ENCODE measurements at places on chromosomes 12 and 14.

GRCh38 chr12:2583642-2584401, 210.9 kb upstream of the FKBP4 start:
- DNase-seq: no peak

DNA sequence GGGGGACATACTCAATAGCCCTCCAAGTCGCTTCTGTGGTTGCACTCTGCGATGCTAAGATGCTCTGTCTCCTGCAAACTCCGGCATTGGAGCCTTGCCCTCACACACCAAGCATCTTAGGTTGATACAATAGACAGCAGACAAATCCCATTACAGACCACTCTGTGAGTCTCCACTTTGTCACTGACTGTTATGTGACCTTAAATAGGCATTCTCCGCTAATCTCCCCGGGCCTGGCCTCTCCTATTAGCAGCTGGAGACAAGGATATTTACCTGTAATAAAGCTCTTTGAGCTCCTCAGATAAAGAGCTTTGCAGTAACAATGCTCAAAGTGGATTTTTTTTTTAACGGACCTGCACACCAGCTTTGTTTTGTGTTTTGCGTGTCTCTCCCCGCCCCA, 479.7 kb upstream of the TBX3 start:
- DNase-seq: no peak

DNA sequence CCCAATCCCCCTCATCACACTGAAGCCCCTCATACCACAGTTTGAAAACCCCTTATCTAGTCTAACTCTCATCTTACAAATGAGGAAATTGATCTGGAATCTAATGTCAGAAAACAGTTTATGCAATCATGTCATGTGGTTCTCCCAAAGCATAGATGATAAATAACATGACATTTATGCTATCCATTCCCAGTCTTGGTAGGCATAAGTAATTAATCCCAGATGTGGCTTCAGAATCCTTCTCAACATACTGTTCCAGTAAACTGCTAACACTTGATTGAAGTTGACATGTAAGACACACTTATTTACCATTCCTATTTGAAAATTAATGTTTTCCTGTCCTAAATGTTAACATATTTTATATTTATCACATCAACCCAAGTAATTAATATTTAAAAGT, 168.7 kb downstream of the GALC start:
- DNase-seq: peak; percentile 65

GRCh38 chr12:12214201-12214600, 52.6 kb downstream of the LRP6 start:
- DNase-seq: no peak

- no peak for DNase-seq
These were observed 5.3 kb upstream of the HECTD1 start for GRCh38 chr14:31212893-31213292.

DNA sequence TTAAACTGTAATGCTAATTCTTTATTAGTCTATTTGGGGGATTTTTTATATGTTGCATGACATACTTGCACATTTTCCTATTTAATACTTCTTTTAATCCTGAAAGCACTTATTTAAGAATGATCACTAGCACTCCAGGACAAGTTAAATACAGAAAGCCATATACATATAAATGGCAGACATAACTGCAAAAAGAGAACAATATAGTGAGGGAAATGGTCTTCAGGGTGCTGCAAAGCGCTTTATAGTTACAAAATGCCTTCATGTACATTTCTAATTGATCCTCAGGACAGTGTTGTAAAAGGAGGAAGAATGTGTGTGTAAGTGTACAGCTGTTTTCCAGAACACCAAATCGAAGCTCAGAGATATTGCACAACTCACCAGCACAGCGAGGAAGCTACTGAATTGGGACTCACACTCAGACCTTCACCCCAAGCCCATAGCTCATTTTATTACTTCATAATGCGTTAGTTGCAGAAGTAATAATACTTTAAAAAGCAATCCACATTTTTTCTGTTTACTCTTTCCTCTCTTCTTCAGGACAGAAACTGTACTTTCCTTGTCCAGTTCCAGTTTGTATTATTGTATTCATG, 428.2 kb downstream of the RAD51B start:
- peak; percentile 47 for DNase-seq

- DNase-seq: no peak
These were observed 125.2 kb upstream of the EVL start for GRCh38 chr14:99940064-99940463.

GRCh38 chr12:497501-498160, 37.9 kb downstream of the B4GALNT3 start:
- DNase-seq: no peak

DNA sequence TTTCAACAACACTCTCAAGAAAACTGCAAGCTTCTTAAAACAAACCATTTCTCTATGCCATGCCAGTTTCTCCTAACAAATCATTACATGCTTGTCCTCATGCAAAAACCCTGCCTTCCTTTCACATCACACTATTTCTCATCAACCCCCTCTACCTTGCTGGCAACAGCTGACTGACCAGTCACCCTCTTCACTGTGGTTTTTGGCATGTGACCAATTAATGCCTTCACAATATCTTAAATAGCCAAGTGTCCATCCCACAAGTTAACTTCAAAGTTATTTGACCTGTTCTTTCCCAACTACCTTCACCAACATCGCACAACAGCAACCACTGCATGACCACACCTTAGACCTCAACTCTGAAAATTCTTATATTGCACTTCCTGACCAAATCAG, 159.6 kb downstream of the CEP128 start:
- no peak for DNase-seq

DNA sequence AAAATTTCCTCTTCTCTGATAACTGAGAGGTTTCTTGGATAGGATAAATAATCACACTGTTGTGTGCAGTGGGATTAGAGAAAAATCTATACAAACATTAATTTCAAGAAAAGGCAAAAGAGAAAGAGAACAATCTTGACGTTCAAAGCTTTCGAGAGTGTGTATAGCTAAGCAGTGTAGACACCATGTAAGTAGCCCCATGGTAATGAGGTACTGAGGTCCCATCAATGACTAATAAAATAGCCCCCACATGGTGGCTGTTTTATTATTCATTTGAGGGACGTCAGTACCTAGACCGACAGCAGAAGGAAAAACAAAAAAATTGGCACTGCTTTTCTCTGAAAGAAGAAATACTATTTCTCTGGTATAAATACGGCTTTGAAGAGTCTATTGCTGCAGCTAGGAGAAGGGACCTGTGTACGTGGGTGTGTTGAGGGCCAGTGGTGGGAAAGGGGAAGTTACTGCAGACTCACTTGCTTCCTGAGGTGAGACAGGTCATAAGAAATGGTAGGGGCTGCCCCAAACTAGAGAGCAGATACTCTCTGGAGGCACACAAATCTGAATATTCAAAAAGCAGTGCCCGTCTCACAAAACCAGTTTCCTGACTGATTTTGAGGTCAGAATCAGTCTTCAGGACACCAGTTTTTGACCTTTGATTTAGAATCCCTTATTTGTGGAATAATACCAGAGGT, 339.8 kb downstream of the EMP1 start:
- DNase-seq: no peak

- DNase-seq: no peak
These were observed 185.3 kb downstream of the KIF26A start for GRCh38 chr14:104323551-104324175.

DNA sequence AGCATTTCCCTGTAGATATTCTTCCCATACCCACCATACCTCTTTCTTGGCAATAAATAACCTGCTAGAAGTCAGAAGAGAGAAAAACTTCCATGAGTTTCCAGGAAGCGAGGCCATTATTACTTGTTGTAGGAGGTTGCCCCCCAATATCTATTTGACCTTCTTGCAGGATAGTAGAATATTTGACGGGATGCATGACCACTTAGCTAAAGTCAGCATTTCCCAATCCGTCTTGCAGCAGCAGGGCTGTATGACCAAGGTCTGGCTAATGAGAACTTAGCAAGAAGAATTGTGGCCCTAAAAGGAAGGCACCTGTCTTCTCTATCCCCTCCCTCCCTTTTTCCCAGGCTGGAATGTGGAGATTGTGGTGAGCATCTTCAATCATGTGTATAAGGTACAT, 51.5 kb downstream of the NINJ2 start:
- DNase-seq: no peak

GRCh38 chr12:47824198-47824597, 4.5 kb upstream of the HDAC7 start:
- no peak for DNase-seq

DNA sequence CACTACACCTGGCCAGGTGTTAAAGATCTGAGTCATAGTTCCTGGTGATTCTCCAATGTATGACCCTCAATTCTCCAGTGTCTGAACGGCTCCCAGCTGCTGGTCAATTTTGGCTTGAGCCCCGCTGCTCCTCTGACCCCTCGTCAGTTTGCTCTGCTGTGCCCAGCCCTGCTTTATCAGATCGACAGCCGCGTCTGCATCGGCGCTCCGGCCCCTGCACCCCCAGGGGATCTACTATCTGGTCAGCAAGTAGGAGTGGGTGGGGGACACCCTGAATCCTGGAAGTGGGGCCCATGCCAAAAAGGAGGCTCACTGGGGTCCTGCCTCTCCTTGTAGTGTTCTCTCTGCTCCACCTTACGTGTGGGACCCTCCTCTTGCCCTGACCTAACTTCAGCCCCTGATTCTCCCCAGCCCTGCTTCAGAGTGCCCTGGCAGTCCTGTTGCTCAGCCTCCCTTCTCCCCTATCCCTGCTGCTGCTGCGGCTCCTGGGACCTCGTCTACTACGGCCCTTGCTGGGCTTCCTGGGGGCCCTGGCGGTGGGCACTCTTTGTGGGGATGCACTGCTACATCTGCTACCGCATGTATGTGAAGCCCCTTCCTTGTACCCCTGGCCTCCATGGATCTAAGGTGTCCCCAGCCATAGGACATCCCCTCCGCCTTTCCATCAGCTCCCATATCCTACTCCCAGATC, 5.0 kb downstream of the SLC39A5 start:
- no peak for DNase-seq

DNA sequence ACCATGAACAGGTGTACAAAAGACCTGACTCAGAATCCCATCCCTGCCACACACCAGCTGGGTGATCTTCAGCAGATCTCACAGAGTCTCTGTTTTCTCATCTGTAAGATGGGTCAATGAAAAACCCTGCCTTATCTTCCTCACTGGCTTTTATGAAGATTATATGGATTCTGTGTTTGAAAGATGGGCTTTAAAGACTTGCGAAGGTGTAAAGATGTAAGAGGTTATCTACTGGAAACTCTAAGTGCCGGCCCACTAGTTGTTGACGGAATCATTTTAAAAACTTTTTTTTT, 15.3 kb upstream of the ANKRD33 start:
- DNase-seq: no peak

- DNase-seq: no peak
These were observed 8.6 kb upstream of the CCDC196 start for GRCh38 chr14:66477567-66477966.

DNA sequence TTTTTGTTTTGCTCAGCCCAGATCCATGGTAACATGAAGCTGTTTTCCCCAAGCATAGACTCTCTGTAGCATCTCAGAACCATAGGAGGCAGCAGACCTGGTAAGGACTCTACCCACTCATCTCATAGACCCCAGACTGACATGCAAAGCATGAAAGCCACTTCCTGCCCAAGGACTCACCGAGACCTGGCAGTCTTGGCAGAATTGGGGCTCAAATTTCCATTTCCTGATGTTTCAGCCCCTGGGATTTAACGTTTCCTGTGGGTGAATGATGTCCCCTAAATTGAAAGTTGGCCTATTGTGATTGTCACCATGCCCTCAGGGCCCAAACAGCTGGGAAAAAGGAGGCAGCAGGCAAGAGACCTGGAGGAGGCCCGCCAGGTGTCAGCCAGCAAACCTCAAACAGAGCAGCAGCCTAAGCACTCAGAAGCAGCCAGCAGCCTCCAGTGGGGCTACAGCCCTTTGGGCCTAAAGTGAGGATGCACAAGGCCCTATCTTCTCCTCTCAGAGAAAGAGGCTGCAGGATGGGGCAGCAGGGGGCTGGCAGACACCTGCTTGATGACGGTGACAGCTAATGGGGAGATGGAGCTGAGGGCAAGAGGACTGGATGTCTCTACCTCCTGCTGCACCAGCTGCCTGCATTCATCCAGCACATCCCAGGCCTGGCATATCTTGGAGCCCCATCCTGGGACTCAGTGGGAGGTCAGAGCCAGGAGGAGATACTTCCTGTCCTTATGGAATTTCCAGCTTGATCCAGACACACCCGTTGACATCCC, 8.5 kb downstream of the KRT85 start:
- DNase-seq: peak; percentile 11

DNA sequence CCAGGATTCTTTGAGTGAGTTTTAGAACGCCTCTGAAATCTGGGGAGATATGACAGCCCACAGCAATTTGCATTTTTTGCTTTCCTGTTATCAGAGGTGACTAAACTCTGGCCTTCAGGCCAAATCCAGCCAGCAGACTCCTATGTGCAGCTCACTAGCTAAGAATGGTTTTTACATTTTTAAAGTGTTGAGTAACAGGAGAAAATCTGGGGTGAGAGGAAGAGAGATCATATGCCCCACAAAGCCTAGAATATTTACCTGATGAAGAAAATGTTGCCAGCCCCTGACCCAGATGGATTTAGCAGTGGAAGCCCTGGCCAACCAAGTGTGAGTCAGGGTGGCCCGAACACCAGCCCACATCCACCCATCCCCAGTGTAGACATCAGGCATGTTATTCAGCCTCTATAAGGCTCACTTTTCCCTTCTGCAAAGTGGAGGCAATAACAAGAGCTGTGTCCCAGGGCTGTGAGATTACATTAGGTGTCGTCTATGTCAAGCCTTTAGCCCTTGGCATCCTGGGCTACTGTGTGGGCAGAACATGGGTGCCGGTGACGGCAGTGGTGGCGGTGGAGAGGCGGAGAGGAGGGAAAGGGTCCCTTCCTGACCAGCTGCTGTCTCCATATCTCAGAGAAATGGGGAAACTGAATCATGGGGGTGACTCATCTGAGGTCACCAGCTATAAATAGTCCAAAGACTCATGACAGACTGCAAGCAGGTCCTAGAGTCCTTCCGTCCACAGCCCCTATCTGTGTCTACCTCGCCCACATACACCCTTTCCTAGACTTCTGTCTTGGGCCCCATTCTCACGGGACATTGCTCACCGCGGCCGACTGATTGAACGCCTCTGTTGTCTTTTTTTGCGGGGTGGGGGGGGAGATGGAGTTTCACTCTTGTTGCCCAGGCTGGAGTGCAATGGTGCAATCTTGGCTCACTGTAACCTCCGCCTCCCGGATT, 32.6 kb upstream of the CD9 start:
- DNase-seq: peak; percentile 94

DNA sequence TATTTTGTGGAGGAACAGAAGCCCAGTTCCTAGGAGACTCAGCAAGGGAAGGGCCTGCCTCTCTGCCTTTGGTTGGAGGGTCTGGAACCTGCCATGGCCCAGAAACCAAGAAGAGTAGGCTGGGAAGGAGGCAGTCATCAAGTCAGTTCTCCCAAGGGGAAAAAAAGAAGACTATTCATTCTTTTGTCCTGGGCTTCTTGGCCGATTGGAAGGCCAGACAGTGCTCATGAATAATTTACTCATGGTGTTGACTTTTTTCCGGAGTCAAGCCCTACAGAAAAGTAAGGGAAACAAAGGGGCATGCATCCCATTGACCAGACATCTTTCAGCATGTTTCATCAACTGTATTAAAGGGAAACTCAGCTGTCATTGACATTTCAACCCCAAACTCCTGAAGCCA, 168.1 kb downstream of the PRKCH start:
- no peak for DNase-seq

DNA sequence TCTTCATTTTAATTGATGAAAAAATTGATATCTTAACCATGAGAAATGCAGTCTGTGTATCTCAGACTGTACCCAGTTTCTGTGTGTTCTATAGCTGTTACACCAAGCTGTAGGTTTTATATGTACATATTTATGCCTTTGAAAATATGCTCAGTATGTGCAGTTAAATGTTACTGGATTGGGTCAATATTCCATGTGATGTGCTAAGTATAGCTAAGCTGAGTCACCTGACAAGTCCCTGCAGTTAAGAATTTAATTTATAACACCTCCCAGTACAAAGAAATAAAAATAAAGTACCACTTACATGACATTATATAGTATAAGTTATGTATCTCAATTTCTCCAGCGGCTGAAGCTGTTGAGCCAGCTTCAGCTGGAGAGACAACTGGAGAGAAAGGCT, 984.0 kb downstream of the GALC start:
- peak; percentile 59 for DNase-seq
